ENCODE measurements at places on chromosomes 5 and 9.

GRCh38 chr5:42168091-42168670 is 243.1 kb downstream of the FBXO4 start:
- H3K36me3 ChIP-seq = no peaks in the 10 kb centered on the region
- peaks cover 4% of the 10 kb centered on the region for H3K27me3 ChIP-seq
- H3K4me1 ChIP-seq = no peaks in the 10 kb centered on the region
- no peak overlapping the region for H3K27ac ChIP-seq
- no peak overlapping the region for H3K4me3 ChIP-seq

GRCh38 chr5:9324348-9325077 is 221.4 kb downstream of the SEMA5A start:
- H3K36me3 ChIP-seq = no peaks in the 10 kb centered on the region
- H3K4me1 ChIP-seq = no peaks in the 10 kb centered on the region
- H3K4me3 ChIP-seq = no peak overlapping the region
- H3K27ac ChIP-seq = no peak overlapping the region
- DNase-seq = no peak

DNA sequence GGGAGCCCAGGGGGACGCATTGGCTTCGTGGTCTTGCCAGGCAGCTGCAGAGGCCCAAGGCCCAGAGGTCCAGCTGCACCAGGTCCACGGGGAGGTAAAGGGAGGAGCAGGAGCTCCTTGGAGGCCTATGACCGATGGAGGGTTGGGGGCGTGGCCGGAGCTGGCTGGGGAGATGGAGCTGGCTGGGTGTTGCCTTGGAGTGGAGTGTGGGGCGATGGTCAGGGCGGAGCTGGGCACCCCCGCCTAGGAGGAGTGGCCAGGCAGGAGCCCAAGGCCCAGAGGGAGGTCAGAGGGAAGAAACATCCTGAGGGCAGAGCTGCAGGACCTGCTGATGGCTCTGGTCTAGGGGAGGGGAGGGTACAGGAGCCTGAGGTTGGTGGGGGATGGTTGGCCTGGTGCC is 44.6 kb downstream of the KCNT1 start:
- no peak for DNase-seq
- no peak overlapping the region for H3K27ac ChIP-seq

DNA sequence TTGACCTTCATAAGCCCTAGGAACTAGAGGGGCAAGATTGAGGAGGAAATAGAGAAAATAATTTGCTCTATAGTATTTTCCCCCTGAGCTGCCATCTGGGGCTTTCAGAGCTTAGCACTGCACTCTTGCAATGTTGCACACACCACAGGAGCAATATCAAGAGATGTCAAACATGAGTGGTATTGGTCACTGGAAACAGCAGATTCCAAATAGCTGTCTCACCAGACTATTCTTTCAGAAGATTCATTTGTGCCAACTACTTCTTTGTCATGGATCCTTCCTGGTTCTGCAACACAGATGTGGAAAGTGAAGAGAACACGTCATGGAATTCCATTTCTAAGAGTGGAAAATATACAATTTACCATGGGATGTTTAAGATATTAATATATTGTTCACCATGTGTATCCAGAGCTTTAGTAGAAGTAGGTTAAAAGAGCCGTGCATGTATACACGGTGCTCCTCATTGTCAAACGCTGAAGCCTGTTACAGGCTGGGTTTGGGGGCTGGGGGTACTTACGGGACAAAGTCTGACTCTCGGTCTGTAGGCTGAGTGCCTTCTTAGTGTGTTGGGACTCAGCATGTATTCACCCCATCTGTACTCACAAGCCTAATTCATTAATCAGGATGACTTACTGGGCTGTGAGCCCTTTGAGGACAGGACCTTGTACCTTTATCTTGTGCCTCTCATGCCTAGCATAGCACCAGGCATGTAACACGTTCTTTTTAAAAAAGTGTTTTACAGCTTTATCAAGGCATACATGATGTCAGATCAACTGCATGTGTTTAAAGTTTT is 31.4 kb upstream of the GDNF start:
- H3K4me1 ChIP-seq = no peaks in the 10 kb centered on the region
- no peaks in the 10 kb centered on the region for H3K36me3 ChIP-seq
- H3K27me3 ChIP-seq = peaks cover 29% of the 10 kb centered on the region
- H3K27ac ChIP-seq = no peak overlapping the region

DNA sequence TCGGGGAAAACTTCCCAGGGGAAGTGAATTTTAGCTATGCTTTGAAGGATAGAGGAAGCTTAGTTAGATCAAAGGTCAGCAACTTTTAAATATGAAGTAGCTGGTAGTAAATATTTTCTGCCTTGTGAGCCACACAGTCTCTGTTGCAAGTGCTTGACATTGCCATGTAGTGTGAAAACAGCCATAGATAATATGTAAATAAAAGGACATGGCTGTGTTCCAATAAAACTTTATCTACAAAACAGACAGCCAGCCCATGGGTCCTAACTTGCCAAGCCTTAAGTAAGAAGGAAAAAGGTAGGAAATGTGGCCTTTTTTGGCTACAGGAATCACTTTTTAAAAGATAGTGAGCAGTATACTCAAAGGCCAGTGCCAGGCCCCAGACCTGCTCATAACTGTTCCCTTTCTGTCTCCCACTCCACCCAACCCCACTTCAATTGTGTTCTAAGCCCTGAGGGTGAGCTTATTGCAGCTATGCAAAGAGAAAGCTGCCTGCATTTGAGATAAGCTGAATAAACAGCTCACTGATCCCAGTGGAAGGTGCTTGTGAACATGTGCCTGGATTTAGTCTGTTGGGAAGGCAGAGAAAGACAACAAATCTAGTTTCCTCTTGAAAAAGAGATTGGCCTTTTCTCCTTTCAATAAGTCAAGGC is 113.0 kb upstream of the TRIM32 start:
- H3K4me3 ChIP-seq = no peak overlapping the region
- H3K4me1 ChIP-seq = no peaks in the 10 kb centered on the region
- DNase-seq = no peak
- H3K36me3 ChIP-seq = no peaks in the 10 kb centered on the region

DNA sequence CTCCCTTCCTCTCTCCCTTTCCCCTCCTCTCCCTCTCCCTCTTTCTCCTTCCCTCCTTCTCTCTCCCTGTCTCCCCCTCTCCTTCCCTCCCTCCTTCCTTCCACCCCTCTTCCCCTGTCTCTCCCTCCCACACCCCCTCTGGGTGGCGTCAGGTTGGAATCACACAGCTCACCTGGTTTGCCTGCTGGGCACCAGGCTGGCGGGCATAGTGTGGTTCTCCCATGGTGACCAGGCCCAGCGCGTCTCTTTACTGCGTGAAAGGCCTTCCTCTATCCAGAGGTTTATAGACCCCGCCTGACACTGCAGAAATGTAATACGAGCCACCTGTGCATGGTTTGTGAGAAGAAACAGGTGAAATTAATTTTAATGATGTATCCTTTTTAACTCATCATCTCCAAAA is 76.2 kb downstream of the MRPL36 start:
- no peak overlapping the region for H3K4me3 ChIP-seq
- peaks cover 17% of the 10 kb centered on the region for H3K27me3 ChIP-seq
- no peak for DNase-seq
- no peak overlapping the region for H3K27ac ChIP-seq
- H3K36me3 ChIP-seq = peaks cover 4% of the 10 kb centered on the region
- no peaks in the 10 kb centered on the region for H3K4me1 ChIP-seq

DNA sequence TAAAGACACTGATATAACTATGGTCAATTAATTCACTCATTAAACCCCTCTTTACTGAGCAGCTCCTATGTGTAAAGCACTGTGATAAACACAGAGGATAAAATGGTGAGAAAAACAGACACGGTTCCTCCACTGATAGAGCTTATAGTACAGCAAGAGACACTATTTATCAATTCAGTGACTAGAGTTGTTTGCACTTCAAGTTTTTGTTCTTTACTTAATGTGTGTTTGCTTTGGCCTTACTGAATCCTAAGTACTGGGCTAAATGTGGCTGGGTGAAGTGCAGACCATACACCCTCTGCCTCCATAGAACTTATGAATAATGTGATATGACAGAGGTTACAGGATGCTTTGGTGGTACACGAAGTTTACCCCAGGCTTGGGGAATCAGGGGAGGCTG is 80.1 kb upstream of the ITGA1 start:
- no peak overlapping the region for H3K27ac ChIP-seq
- no peak for DNase-seq
- H3K4me1 ChIP-seq = peaks cover 21% of the 10 kb centered on the region
- H3K4me3 ChIP-seq = no peak overlapping the region
- H3K27me3 ChIP-seq = no peaks in the 10 kb centered on the region

- peaks cover 2% of the 10 kb centered on the region for H3K36me3 ChIP-seq
- no peak for DNase-seq
- H3K27ac ChIP-seq = no peak overlapping the region
- no peak overlapping the region for H3K4me3 ChIP-seq
- peaks cover 14% of the 10 kb centered on the region for H3K27me3 ChIP-seq
These were observed 3.3 kb downstream of the OLFML2A start for GRCh38 chr9:124780060-124780756.

- H3K36me3 ChIP-seq = no peaks in the 10 kb centered on the region
- H3K27me3 ChIP-seq = peaks cover 5% of the 10 kb centered on the region
- H3K4me1 ChIP-seq = no peaks in the 10 kb centered on the region
- H3K27ac ChIP-seq = no peak overlapping the region
- H3K4me3 ChIP-seq = no peak overlapping the region
- DNase-seq = no peak
These were observed 8.6 kb upstream of the PCDHB1 start for GRCh38 chr5:141042555-141042954.

GRCh38 chr9:14395317-14396082 is 81.6 kb upstream of the NFIB start:
- H3K36me3 ChIP-seq = no peaks in the 10 kb centered on the region
- H3K27ac ChIP-seq = no peak overlapping the region

DNA sequence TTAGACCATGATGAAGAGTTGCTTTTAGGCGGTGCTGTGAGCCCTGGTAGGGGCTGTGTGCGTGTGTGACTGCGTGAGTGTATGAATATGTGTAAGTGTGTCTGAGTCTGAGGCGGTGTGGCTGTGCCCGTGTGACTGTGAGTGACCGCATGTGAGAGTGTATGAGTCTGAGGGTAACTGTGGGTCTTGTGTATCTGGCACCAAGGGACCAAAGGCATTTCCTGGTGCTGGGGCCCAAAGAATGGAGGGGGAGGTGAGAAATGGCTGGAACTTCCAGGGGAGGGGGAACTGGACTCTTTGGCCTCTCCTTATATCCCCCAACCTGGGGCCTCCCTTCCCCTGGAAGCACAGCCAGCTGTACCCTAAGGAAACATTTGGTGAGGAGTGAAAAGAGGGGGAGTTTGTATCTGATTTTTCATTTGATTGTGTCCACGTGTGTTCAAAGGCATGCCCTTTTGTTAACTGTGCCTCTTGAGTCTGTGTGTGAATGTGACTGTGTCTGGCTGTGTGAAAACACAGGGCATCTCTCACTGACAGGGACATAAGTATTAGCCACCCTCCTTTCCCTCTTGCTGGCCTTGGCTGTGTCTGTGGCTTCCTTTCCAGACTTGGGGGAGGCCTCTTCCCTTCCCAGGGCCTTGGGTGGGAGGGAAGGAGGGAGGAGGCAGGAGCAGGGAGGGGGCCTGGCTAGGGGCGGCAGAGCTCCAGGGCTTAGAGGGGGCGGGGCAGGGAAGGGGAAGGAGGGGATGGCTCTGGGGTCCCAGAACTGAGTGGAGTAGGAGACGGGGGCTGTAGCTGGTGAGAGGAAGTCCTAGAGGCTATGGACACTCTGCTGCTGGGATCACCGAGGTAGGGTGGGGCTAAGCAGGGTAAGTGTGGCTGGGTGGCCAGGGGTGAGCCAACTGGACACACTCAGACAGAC is 1.4 kb downstream of the IL11RA start:
- H3K4me1 ChIP-seq = peaks cover 38% of the 10 kb centered on the region
- peak overlapping the region; percentile 4 for H3K4me3 ChIP-seq
- peaks cover 6% of the 10 kb centered on the region for H3K36me3 ChIP-seq
- DNase-seq = no peak
- H3K27me3 ChIP-seq = no peaks in the 10 kb centered on the region

DNA sequence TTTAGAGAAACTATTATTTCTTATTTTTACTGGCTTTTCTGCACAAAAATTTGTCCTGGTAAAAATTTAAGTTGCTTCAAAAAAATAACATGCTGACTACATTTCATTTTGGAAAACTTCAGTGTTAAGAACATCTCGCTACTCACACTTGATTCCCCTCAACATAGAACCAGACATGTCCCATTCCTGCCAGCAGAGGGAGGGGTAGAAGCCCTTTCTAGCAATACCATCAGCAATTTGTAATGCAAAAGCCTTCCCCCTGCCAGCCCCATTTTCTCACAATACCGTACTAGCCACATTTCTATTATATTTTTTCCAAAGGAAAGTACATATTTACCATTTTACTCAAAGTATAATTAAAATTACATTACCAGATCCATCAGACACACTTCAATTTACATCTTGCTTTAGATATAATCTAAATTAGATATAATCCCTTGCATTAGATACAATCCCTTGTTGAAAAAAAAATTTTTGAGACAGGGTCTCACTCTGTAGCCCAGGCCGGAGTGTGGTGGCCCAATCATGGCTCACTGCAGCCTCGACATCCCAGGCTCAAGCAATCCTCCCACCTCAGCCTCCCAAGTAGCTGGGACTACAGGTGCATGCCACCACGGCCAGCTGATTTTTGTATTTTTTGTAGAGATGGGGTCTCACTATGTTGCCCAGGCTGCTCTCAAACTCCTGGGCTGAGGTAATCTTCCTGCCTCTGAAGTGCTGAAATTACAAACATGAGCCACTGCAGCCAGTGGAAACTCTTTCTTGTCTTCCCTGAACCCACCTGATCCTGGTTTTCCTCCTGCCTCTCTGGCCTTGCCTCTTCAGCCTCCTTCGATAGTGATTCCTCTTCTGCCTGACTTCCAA is 39.6 kb upstream of the IDNK start:
- peak; percentile 11 for DNase-seq
- no peak overlapping the region for H3K4me3 ChIP-seq
- H3K4me1 ChIP-seq = no peaks in the 10 kb centered on the region
- H3K27ac ChIP-seq = no peak overlapping the region
- no peaks in the 10 kb centered on the region for H3K27me3 ChIP-seq

- H3K27ac ChIP-seq = no peak overlapping the region
- no peak overlapping the region for H3K4me3 ChIP-seq
- no peak for DNase-seq
- H3K27me3 ChIP-seq = peaks cover 31% of the 10 kb centered on the region
- peaks cover 4% of the 10 kb centered on the region for H3K36me3 ChIP-seq
These were observed 181.9 kb upstream of the TBCA start for GRCh38 chr5:77957931-77958521.

DNA sequence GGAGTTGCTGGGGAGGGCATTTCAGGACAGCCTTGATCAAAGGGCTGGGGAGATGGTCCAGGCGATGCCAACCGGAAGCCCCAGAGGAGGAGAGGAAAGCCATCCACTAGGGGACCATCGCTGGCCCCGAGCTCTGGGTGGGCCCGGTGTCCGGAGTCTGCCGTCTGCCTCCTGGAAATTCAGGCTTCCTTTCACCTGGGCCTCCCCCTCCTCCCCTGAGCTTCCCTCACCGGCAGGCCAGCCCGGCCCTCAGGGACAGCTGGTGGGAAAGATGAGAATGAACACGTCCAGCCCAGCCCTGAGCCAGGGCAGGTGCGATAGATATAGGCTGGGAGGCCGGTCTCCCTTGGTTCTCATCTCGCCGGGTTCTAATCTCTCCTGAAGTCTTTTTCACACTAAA is 17.2 kb downstream of the IRX4 start:
- no peak for DNase-seq
- no peaks in the 10 kb centered on the region for H3K36me3 ChIP-seq
- H3K27ac ChIP-seq = no peak overlapping the region
- H3K4me3 ChIP-seq = no peak overlapping the region
